Omental fat pad (tissue), 4 donors: ENCODE measurements at places on chromosomes 3 and 15.

- DNase-seq = peak; percentile 67
These were observed 2.2 kb downstream of the BMF start for GRCh38 chr15:40106203-40107161.

- no peak for DNase-seq
These were observed 216.8 kb downstream of the RPLP1 start for GRCh38 chr15:69669446-69669845.

DNA sequence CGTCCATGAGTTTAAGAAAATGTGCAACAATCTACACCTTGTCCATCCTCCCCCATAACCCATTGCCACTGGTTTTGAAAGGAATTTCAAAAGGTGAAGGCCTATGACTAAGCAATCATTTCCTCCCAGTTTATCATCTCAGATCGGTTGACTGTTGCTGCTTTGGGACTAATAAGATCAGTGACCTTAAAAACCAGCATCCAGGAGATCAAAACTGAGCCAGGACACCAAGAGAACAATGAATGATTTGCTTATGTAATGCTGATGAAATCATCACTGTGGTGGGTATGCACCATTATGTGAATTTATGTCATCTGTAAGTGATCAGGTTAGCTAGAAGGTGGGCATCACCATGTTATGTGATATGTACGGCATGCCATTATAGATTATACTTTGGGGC lies 195.5 kb downstream of the SSR3 start:
- no peak for DNase-seq

DNA sequence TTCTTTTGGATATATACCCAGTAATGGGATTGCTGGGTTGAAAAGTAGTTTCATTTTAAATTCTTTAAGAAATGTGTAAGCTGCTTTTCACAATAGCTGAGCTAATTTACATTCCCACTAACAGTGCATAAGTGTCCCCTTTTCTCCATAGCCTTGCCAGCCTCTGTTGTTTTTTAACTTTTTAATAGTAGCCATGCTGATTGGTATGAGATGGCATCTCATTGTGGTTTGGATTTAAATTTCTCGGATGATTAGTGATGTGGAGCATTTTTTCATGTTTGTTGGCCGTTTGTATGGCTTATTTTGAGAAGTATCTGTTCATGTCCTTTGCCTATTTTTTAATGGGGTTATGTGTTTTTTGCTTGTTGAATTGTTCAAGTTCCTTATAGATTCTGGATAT lies 444.3 kb upstream of the ATP11B start:
- DNase-seq = no peak

- no peak for DNase-seq
These were observed 732.4 kb upstream of the GBE1 start for GRCh38 chr3:82493858-82494257.

DNA sequence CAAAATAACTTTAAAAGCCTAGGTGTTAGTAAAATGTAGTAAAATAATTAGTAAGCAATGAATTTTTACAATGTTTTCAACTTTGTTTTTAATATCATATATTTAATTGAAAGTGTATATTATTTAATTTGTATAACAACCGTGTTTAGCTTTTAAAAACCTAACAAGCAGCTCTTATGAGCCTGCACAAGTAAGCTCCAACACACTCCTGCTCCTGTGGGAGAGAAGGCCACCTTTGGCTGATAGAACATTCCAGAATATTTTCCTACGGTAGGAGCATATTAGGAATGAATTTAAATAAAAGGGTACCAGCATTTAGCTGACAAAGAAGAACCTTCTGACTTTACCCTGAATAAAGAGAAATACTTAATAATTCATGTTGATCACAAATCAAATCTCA lies 40.3 kb upstream of the TM4SF1 start:
- DNase-seq = no peak

DNA sequence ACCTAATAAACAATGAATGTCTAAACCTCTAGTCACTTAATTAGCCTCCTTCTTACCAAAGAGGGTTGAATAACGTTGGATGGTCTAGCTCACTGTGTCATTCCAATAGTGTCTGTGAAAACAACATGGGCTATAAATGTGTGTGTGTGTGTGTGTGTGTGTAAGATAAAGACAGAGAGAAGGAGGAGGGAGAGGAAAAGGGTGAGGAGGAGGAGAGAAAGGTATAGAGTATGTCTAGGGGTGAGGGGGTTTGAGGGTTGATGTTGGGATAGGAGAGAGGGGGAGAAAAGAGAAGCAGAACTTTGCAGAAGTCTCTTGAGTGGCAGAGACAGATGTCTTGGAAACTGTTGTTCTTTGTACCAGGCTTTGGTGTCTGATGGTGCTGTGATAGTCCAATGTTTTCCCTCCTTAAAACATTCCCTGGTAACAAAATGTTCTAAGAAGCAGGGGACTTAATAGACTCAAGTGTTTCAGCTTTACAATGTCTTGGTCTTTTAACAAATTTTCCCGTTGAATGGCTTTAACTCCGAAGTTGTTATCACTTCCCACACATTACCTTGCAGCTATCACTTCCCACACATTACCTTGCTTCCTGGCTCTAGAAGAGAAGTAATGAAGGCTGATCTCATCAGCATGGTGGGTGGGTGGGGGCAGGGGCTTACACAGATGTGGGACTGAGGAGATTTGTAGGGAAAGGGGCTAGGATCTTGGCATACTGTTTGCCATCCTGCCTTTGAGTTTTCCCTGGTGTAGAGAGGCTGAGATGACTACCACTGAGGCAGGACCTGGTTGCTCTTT lies 57.8 kb upstream of the ETV5 start:
- no peak for DNase-seq

DNA sequence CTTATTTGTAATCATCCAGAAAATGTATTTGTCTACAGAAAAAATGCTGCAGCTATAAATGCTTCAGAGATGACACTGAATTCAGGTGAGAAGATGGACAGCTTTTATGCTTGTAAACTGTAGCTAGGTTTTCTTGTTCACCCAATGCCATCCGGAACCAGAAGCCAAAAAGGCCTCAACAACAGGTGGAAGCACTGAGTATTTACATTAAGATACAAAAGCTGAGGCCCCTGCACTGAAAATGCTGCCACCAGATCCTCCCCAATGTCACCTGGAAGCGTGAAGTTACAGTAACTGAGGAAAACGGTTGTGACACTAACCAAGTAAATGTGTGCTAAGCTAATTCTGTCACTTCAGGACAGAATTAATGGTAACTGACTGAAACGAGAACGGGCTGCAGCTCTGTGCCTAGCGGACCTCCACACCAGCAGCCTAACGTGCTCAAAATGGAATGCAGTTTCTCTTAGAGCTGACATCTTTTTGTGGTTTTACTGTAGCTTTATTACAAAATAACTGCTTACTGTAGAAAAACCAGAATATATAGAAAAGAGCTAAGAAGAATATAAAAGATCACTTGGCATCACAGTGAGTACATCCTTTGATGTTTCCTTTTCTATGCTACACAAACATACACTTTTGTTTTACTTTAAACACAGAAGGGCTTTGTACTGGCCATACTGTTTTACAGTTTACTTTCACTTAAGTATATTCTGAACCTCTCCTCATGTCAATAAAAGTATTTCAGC lies 7.6 kb downstream of the CHSY1 start:
- DNase-seq = no peak

DNA sequence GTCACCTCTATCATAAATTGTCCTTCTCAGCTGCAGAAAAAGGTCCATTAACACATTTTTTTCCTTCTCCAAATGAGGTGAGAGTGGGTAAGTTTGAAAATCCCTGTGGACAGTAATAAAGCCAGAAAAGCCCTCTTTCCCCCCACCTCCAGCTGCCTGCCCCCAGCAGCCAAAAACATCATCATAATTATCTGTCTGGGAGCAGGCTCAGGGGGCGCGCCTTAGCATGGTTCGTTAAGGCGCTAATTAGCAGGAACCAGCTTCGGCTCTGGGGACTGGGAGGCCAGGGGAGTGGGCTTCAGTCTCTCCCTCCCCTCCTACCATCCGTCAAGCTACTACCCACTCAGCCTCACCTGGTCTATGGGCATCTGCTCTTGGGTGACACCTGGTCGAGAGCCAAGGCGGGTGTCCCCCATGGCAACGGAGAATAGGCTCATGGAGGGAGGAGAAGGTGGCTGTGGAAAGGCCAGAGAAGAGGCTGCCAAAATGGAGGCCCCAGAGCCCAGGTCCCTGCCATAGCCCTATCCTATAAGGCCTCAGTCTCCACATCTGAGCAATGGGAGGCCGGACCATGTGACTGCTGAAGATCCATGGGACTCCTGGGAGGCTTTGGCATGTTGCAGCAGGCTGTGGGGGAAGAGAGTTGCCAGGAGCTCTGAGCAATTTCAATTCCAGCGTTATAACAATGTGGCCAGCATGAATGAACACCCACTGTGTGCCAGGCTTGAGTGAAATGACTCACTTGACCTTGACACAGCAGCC lies 140.1 kb upstream of the LINGO1 start:
- no peak for DNase-seq

DNA sequence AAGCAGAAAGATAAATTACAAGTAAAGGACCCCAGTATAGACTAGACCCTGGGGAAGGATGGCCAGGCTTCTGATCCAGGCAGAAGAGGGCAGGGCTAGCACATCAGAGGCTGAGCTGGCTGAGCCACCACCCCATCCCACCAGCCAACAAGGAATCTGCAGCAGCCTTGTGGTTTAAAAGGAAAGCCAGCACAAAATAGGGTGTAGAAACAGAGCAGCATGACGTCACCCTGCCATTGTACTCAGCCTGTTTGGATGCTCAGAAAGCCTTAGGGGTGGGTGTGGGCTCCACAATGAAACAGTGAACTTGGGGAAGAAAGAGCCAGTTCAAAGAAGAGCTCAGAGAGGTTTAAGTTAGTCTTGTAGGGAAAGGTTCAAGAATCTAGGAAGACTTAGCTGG lies 28.2 kb downstream of the DUOX1 start:
- no peak for DNase-seq

GRCh38 chr3:173938159-173938558 lies 540.6 kb downstream of the NLGN1 start:
- no peak for DNase-seq

GRCh38 chr15:78004919-78005634 lies 72.4 kb downstream of the TBC1D2B start:
- DNase-seq = no peak

DNA sequence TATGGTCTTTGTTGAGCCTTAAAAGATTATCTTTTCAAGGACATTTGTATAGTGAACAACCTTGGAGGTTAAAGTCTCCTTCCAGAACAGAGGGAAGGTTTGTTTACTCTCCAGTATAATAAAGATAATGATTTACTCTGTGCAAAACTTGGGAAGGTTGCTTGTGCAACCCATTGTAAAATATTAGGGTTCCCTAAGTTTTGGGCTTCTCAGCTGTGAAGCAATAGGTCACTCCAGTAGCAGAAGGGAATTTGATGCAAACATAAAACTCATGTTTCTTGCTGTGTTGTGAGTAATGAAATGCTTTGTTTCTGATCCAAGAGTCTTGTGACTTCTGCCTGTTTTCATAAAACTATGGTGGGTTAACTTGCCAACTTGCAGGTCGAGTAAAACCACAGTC lies 177.5 kb downstream of the SUCNR1 start:
- no peak for DNase-seq

GRCh38 chr3:123347205-123347604 lies 101.7 kb downstream of the ADCY5 start:
- no peak for DNase-seq

DNA sequence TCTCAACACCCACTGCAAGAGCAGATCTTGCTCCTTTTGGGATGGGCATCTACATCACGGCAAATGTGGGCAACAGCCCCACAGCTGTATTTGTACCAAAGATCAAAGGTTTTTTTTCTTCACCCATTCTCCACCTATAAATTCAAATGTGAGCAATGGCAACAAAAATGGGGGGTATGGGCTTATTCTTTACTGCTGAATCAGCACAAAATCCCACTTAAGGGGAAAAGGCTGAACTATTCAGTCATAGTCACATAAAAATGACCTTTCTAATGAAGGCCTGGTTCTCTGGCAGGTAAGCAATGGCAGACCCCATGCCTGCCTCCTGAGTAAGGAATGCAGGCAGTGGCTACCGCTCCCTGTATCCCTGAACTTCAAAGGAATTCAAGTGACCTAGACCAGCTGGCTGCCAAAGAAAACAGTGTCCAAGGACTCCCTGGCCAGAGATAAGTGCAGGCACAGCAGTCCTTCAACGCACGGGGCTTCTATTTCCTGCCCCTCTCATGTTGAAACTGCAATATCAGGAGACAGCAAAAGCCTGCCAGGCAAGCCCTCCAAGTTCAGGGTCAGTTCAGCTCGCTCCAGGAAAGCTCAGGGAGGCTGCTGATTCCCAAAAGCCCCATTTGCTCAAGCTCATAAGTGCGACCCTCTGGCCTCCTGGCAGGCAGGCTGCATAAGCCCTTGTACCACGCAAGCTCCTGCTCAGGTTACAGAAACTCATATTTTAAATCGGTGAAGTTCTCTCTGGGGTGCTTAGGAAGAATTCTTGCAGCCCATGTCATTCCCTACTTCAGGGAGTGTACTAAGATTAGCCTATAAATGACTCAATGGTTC lies 134.1 kb downstream of the PDZRN3 start:
- DNase-seq = no peak

GRCh38 chr3:44039006-44039405 lies 202.7 kb upstream of the TOPAZ1 start:
- DNase-seq = no peak

DNA sequence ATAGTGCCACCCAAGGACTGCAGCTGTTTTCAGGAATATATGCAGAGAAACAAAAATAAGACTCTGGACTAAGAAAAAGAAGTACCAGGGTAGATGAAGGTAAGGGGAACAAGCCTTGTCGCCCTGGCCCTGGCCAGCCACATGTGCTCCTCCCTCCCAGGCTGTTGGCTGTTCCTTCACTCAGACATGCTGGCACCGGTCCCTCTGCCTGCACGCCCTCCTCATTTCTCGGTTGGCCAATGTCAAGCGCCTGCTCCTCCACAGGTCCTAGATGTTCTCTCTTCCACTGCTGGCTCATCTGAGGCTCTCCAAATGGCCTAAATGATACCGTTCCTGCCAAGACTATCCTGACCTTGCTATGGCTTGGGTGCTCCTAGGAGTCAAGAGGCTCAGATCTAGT lies 288.4 kb upstream of the LYSMD4 start:
- DNase-seq = no peak

DNA sequence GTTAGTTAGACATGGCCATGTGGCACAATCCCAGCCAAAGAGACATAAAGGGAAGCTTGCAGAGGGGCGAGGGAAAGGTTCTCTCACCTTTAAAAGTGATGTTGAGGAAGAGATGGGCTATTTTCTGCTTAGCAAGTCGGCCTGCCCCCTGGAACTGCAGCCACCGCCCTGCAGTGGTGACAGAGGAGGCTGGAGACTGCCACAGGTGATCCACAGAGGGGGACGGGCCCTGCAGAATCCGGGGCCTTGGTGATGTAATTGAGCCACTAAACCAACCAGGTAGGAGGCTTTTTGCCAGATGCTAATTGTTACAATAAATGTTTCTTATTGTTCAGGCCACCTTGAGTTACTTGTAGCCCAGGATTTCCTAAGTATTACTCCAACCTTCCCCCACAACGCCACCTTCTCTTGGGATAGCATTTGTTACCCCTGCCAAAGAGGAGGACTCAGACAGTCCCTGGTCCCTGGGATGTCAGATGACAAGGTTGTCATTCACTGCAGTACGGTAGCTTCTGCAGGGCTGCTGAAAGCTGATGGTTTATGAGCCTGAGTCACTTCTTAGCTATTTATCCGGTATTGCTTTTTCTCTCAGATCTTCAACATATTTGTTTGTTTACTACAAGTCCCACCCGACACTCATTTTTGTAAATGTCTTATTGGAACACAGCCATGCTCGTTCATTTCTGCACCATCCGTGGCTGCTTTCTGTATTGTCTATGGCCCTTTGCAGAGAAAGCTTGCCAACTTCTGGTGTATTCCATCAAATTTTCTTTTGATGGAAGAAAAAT lies 63.3 kb upstream of the SEC61A1 start:
- no peak for DNase-seq
